ENCODE measurements at places on chromosomes 2 and 18.

DNA sequence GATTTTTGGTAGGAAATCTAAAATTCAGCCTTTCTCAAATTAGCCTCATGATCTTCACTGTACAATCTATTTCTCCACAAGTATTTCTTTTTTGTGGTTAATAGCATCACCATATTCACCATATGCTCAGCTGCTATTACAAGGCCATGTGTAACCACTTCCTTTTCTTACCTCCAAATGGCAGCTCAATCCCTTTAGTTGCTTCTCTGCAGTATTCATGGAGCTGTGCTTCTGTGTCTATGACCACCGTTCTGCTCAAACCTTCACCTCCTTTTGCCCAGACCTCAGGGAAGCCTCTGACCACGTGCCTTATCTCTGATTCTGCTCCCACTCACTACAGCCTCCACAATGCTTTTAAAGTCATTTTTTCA is 126.7 kb upstream of the TMEM200C start:
- no peak for DNase-seq

DNA sequence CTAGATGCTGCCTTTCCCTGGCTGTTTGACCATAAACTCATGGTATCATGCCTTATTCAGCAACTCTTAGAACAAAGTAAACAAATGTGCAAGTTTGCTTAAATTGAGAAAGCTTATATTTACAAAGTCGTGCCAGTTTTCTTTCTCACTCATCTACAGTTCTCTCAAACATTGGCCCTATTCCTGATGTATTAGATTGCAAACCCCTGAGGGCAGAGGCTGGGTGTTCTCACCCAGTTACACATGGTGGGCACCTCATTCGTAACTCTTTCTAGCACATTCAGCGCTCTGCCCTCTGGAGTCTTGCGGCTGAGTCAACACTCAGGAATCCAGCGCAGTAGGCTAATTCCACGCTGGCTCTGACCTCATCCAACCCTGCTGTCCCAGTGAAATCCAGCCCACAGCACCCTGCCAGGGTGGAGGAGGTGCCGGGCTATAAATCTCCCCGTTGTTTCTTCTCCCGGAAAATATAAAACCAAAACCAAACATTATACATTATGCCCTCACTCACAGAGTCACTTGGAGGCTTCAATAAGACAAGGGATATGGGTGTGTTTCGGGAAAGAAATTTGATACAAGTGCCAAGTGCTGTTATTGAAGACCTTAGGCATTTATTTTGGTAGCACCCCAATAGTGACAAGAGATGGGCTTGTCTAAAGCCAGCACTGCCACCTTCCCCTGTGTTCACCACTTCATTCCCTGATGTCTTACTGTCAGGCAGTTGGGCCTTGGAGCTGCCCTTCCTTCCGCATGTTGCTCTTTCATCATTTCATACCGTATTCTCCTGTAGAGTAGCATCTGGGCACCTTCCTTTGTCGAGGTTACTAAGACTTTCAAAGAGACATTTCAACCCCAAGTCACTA is 287.4 kb downstream of the PRKCE start:
- DNase-seq, result no peak

- DNase-seq, result no peak
These were observed 523 bp downstream of the KCTD1 start for GRCh38 chr18:26547646-26548414.

DNA sequence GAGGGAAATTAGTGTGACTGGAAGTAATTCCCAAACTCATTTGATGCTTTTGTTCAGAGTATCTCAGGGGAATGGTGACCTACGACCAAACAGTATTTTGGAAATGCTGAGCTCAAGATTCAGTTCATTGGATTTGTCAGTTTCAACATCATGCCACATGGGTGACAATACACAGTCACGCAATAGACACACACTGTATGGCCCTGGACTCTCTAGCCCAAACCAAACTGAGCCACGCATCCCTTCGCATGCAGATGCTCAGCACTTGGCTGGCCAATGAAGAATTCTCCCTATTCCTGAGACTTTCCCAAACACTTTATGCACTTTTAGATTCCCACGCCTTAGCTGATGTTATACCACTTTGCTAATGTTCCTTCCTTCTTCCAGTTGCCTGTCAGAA is 10.0 kb downstream of the PDE1A start:
- DNase-seq, result no peak

GRCh38 chr2:238104691-238105371 is 4.7 kb downstream of the ESPNL start:
- no peak for DNase-seq

- no peak for DNase-seq
These were observed 42.6 kb upstream of the MAP4K3 start for GRCh38 chr2:39479696-39480095.

DNA sequence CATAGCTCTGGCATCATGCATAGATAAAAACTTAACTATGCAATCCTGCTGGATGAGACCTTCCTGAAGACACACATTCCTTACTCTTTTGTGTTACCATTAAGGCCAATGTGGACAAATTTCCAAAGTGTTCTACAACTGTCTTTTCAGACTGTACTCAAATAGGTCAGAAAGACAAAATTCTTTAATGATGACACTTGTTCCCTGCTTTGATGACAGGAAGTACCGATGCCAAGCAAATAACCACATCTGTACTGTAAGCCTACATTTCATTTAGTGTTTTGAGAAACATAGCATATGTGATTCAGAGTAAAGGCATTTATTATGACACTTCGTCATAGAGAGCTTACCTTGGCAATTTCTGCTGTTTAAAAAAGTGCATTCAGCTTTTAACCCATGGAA is 55.0 kb downstream of the PMAIP1 start:
- DNase-seq, result no peak

DNA sequence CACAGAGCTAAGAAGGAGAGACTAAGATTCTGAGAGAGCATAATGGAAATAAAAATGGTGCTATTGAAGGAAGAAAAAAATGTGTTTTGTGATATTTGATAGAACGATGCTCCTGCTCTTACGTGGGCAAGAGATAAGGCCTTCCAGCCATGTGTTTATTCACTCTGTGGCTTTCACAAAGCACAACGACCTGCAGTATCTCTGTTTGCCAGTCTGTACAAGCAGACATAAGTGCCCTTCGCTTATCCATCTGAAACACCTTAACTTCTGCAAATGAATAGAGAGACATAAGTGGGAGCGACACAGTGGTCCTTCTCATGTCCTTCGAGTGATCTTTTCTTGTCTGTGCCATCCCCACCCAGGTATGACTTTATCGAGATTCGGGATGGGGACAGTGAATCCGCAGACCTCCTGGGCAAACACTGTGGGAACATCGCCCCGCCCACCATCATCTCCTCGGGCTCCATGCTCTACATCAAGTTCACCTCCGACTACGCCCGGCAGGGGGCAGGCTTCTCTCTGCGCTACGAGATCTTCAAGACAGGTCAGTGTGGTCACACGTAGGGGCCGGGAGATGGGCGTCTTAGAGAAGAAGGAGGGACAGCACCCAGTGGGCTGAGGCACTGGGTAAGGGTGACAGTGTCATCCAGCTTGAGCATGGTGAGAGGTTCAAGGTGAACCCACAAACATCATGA is 33.7 kb downstream of the NRP2 start:
- no peak for DNase-seq

- DNase-seq, result no peak
These were observed 11.6 kb downstream of the EN1 start for GRCh38 chr2:118835746-118836410.

DNA sequence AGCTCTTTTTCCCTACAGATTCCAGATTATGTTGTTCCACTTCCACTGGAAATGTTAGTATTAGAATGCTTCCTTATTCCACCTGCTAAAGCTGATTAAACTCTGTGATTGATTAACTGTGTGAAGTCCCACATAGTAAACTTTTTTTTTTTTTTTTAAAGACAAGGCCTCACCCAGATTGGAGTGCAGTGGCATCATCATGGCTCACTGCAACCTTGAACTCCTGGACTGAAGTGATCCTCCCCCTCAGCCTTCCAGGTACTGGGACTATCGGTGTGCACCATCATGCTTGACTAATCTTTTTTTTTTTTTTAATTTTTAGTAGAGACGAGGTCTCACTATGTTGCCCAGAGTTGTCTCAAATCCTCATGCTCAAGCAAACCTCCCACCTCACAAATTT is 108.5 kb upstream of the RBMS1 start:
- no peak for DNase-seq

DNA sequence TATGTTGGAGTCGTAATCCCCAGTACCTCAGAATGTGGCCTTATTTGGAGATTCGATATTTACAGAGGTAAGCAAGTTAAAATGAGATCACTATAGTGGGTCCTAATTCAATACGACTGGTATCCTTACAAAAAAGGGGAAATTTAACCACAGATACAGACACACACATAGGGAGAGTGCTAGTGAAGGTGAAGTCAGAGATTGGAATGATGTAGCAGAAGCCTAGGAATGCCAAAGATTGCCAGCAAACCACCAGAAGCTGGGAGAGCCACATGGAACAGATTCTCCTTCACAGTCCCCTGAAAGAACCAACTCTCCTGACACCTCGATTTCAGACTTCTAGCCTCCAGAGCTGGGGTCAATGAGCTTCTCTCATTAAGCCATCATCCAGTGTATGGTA is 17.7 kb upstream of the ACTR3 start:
- DNase-seq, result no peak

GRCh38 chr2:224085246-224085645 is 46.2 kb upstream of the SERPINE2 start:
- no peak for DNase-seq

DNA sequence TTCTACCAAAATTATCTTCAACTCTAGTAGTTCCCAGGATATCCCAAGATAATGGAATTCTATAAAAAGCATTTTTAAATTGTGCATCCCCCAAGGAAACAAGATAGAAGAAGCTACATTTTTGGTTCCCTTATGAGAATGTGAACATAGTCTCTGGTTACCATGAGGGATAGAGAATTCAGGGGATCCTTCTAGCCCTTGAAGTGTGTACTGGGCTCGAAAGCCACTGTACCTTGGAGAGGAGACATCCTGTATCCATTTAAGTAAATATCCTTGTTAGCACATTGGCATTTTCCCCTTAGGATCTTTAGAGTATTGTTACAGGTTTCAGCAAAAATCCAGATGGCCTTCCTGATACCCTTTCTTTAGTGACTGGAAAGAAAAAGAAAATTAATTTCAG is 228.5 kb downstream of the RTP5 start:
- no peak for DNase-seq

DNA sequence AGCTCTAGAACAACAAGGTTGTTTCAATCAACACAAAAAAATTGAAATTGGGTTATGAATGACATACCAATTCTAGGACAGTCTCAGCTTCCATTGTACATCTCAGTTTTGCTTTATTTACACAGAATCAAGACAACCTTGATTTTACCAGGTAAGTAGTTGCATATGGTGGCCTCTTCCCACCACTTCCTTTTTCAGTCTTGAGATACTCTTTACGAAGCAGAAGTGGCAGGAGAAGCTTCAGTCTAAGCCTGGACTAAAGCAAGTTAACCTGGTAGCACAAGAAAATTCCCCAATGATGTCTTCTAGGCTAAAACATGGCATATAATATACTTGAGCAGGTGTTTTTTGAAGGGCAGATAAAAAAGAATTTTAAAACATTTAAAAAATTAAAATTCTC is 10.7 kb upstream of the FAM136A start:
- no peak for DNase-seq

DNA sequence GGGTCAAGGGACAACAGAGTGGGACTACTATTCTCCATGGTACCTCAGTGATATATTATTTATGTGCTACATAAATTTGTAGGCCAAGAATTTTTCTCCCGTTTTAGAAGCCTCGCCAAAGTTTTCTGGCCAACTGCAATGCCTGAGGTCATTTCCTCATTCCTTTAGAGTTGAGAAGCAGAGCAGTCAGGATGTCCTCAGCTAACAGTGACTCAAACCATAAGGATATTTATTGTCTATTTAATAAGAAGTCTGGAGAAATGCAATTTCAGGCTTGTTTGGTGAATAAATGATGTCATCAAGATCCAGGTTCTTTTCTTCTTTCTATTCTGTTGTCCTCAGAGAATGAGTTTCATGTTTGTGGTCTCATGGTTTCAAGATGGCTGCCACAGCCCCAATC is 91.0 kb downstream of the ADCYAP1 start:
- DNase-seq, result no peak

DNA sequence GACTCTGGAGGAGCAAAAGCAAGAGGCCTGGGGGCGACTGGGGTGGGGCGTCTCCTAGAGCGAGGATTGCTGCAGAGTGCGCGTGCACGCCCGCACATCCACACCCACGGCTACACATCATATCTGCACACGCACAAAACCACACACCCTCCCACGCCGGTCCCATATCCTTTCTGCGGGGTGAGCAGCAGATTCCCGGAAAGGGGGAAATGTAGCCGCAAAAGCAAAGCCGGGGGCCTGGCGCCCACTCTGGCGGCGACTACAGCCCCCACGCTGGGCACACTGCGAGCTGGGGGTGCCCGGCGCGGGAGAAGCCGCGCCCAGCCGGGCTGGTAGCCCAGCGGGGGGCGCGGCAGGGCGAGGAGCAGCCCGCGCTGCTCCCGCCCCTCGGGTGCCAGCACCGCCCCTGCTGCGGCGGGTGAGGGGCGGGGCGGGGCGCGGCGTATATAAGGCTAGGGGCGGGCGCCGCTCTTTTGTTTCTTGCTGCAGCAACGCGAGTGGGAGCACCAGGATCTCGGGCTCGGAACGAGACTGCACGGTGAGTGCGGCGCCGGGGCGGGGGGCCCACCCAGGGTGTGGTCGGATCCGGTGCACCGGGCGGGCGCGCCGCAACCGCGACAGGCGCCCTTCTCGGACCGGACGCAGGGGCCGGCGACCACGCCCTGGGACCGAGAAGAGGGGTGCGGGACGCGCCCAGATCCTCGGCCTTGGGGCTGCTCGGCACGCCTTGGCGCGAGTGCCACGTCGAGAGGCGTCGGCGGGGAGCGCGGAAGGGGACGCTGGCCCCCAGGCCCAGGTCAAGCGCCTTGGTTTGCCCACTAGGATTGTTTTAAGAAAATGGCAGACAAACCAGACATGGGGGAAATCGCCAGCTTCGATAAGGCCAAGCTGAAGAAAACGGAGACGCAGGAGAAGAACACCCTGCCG is at the start of gene TMSB10:
TMSB10 (plus strand) TSS at position 476 of the 927 bp plus-strand sequence.
- peak; percentile 77 for DNase-seq

DNA sequence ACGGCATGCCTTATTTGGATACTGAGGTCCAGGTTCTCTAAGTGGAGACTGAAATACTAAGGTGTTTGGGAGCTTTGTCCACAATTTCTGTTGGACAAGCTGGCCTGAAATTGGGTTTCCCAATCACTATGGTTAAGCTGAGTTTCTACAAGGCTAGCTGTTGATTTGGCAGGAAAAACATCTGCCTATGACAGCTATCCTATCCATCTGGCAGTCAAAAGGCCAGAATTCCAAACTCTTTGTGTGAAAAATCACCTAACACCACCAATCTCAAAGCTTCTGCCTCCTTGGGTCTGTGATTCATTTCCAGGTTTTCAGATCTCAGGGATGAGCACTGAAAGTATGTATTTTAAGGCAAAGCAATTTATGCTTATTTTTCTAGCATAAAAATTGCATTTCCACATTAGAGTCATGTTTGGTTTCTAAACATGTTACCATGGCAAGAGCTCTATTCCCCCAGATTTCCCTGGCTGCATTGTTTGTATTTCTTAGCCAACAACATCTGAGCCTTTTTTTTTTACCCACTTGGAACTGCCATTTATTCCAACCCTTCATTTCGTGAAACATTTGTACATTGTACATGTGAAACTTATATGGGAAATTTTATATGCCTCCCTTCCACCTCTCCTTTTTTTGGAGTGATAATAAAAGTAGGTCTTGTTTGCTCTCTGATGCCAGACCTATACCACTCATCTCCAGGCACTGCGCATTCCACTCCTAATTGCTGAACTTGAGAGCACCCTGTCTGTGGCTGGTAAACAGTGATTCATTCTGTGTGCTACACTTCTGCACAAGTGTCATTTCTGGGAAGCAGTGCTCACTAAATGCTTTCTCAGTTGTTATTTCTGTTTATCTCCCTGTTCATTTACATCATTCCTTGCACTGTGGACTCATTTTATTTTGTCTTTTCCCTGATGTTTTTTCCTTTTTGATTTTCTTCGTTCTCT is 15.9 kb upstream of the CCDC85A start:
- peak; percentile 60 for DNase-seq
